ENCODE measurements at places on chromosomes 16 and 17.

DNA sequence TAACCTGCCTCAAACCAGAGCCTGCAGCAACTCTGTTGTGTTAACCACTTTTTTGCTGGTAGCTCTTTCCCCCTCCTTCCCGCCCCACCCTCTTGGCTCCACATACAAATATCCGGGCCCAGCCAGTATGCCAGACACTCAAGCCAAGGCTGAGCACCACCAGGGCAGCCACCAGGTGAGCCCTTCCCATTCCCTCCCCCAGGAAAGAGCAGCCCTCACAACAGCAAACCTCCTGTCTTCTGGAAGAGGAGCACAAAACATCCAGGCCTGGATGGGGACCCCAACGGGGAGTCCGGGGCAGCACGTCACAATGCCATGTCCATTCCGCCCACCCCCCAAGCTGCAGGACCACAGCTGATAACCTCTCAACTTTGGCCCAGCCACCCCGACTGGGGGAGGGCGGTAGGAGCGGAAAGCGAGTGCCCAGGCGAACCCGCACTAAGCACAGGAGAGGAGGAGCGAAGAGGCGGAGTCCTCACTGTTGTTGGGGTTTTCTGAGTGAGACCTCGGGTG, 757 bp downstream of the ORMDL3 start:
- DNase-seq: peak; percentile 50

GRCh38 chr17:16455997-16456741, 35.8 kb downstream of the LRRC75A start:
- DNase-seq: no peak

- DNase-seq: no peak
These were observed 11.1 kb upstream of the ATP2C2 start for GRCh38 chr16:84357191-84357651.

DNA sequence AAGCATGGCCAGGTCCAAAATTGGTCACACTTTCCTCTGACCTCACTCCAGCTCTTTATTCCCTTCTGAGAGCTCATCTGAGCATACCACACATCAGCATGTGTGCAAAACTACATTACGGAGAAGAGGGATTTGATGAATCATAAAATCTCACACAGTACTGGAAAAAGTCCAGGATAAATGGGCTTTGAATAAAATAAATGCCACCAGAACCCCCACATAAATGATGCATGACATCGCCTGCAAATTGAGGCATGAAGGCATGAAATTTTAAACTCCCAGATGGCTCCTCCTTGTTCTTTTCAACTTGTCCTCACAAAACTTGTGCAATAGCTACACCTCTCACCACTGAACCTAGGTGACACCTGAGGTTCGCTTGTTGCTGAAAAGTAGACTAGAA, 439.5 kb downstream of the CA10 start:
- DNase-seq: no peak

DNA sequence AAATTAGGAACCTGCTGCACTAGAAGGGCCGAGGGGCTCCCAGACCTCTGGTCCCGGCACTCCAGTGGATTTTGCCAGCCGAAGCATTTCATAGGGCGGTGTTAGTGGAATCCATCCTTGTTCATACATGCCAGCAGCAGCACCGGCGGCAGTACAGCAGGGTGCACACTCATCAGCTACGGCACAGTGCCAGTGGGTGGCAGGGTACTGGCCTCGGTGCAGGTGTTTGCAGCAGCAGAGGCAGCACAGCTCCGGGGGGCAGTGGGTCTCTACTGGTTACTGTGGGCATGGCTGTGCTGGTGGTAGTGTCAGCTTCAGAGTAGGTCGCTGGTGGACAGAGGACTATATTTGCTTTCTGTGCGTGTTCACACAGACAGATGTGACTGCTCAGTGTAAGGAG, 985.7 kb downstream of the CDH8 start:
- DNase-seq: no peak

DNA sequence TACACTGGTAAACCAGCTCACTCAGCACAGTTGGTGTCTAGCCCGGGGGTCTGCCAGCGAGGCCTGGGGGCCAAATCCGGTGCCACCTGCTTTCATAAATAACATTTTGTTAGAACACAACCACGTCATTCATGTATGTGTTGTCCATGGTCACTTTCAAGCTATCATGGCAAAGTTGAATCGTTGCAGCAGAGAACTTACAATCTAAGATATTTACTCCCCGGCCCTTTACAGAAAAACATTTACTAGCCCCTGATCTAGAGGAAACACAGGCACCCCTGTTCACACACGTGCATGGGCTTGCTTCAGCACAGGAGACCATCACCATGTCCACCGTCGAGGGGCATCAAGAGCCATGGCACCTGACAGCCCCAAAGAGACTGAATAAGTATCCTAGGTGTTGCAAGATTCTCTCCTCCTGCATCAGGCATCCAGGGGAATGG, 111.4 kb upstream of the DNAH9 start:
- DNase-seq: no peak

DNA sequence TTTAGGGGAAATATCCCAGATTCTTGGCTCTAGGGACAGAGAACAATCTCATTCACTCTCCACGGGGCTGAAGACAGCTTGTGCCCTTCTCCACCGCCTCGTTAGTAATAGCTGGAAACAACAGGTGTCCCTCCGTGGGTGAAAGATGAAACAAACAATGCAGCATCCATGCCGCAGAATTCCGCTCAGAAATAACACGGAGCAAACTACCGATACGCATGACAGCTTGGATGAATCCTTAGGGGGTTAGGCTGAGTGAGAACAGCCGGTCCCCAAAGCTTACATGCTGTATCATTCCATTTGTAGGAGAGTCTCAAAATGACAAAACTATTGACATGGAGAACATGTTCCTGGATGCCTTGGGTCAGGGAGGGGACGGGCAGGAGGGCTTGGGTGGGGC, 29.4 kb upstream of the CACNG1 start:
- no peak for DNase-seq

DNA sequence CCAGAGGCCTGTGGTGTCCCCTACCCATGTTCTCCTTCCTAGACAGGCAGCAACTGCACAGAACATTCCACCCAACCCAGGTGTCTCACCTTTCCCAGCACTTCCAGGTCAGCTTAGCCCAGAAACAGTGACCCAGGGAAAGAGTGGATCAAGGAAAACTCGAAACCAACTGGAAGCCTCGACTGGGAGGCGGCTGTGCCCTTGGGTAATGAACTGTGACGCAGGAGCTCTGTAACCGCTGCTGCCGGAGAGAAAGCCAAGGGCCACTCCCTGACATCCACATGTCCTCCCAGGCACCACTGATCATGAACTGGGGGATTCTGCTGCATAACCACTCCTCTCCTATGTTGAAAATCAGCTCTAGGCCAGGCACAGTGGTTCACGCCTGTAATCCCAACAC, 34.4 kb downstream of the WDR59 start:
- DNase-seq: no peak

GRCh38 chr17:38463451-38463858, 35.2 kb downstream of the ARHGAP23 start:
- DNase-seq: no peak

- DNase-seq: peak; percentile 8
These were observed 14.4 kb upstream of the LGALS3BP start for GRCh38 chr17:78993981-78994671.

- DNase-seq: no peak
These were observed 222.8 kb upstream of the SDK2 start for GRCh38 chr17:73867056-73867455.

DNA sequence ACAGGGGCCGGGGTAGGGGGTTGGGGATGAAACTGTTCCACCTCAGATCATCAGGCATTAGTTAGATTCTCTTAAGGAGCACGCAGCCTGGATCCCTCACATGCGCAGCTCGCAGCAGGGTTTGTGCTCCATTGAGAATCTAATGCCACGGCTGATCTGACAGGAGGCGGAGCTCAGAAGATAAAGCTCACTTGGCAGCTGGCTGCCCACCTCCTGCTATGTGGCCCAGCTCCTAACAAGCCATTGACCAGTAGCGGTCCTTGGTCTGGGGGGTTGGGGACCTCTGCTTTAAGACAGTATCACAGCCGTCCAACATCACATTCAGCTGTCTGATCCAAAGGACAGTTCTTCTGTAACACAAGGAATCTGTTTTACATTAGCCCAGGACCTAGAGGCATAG, 62.5 kb downstream of the SLC39A11 start:
- DNase-seq: peak; percentile 93

GRCh38 chr16:67571981-67572431, 9.7 kb downstream of the CTCF start:
- no peak for DNase-seq

DNA sequence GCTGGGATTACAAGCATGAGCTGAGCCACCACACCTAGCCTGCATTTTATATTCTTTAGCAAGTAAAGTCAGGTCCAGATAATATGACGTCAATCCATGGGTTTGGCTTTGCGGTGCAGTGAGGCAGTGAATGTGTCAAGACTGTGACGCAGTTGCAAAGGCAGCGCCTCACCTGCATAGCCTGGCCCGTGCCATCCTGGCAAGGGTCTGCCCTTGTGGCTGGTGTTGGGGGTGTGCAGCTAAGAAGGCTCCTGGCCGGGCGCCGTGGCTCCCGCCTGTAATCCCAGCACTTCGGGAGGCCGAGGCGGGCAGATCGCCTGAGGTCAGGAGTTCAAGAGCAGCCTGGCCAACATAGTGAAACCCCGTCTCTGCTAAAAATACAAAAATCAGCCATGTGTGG, 7.0 kb downstream of the PDF start:
- no peak for DNase-seq

GRCh38 chr17:4256952-4257351, 6.8 kb downstream of the ANKFY1 start:
- no peak for DNase-seq

DNA sequence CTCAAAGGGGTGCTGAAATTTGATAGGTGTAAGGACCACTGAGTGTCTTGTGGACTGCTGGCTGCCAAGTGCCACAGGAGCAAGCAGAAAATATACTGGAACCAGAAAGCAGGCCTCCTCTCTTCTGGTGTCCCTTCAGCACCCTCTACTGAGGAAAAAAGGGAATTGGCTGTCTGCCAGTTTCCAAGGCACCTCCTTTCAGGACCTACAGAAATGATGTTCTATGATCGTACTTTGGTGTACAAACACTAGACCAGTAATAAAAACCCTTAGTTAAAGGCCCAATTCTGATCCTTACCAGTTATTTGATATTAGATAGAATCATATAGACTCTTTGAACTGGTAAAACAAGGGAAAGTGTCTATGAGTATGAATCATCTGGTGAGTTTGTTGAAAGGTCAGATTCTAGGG, 35.8 kb upstream of the BCAS3 start:
- DNase-seq: peak; percentile 82

- DNase-seq: no peak
These were observed 74.4 kb upstream of the ARL4D start for GRCh38 chr17:43324205-43324893.

- no peak for DNase-seq
These were observed 57.9 kb upstream of the SLC12A3 start for GRCh38 chr16:56807011-56807675.

- no peak for DNase-seq
These were observed 13.8 kb downstream of the ITGB3 start for GRCh38 chr17:47267354-47267828.

DNA sequence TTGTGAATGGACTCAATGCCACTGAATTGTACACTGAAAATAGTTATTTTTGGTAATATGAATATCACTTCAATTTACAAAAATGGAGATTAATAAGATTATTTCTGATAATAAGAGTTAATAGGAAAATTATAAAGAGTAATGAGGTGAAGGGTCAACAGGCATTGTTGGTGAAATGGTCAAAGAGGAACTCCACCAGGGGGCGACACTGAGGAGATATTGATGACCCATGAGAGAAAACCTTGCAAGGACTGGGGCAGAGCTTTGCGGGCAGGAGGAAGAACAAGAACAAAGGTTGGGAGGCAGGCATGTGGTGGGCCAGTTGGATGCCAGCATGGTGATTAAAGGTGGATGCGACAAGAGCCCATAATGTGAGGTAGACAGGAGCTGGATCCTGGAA, 74.0 kb upstream of the XYLT1 start:
- peak; percentile 15 for DNase-seq

- DNase-seq: peak; percentile 95
These were observed 29.7 kb upstream of the MRPS23 start for GRCh38 chr17:57879437-57880085.

DNA sequence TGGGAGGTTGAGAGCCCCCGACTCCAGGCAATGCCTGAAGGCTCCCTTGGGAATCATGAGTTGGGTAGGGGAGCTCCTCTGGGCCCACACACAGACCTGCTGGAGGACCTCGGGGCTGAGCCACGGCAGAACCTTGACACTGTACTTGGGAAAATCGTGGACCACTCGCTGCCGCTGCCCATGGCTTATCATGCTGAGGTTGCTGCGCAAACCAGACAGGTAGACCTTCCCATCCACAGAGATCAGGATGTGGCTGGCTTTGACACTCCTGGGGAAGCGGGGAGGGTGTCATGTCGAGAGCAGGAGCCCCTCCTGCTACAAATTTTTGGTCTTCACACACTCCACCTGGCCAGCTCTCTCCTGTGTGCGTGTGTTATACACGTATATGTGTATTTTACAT, 7.2 kb upstream of the LIMD2 start:
- no peak for DNase-seq

DNA sequence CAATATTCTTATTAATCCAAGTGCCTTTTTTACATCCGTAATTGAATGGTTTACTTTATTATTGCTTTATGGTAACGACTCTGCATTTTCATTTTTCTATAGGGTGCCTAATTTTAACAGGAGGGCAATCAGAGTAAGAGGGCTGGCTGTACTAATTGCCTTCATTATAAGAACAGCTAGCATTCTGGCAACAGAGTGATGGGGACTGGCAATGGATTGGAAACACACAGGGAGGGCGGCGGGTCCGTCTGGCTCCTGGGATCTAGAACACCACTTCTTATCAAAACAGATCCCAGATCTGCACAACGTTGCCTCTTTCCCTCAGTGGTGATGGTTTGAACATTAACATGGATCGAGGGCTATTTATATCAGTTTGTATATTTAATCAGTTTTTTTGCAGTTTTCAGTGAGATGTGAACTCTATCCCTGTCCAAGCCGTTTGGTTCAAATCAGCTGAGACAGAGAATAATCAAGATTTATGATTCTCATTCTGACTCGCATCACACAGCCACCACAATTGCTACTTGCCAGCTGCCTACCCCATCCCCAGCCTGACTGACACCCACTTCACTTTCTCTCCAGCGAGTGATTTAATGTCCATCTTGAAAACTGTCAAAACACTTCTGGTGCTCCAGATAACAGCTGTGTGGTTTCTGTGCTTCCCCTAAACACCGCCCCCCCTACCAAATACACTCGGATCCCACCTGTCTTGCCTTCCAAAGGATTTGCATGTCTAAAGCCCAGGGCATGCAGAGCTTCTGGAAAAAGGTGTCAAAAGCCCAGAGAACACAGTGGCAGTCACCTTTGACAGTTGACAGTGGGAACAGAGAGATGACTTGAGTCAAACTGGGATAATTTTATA, 327.9 kb downstream of the HS3ST4 start:
- peak; percentile 16 for DNase-seq
